ENCODE measurements at places on chromosomes 2 and 18.

DNA sequence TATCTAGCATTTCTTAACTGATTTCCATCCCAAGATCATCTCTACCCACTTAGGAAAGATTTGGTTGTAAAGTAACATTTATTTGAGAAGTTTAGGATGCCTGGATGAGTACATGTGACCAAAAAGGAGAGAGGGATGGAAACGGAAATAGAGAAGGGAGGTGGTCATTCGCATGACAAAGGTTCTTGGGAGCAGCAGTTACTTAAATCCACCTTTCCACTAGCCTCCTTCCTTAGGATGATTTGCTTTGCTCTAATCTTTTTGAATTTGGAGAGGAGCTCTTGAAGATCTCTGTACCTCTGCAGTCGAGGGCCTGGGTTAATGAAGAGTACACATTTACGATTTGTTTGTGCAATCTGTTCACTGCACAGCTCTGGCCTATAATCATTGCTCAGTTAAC is 623.5 kb downstream of the EPHA4 start:
- peak; percentile 70 for DNase-seq

GRCh38 chr2:46163098-46163430 is 134.1 kb upstream of the EPAS1 start:
- no peak for DNase-seq

GRCh38 chr18:7657937-7658336 is 90.8 kb downstream of the PTPRM start:
- DNase-seq, result no peak

DNA sequence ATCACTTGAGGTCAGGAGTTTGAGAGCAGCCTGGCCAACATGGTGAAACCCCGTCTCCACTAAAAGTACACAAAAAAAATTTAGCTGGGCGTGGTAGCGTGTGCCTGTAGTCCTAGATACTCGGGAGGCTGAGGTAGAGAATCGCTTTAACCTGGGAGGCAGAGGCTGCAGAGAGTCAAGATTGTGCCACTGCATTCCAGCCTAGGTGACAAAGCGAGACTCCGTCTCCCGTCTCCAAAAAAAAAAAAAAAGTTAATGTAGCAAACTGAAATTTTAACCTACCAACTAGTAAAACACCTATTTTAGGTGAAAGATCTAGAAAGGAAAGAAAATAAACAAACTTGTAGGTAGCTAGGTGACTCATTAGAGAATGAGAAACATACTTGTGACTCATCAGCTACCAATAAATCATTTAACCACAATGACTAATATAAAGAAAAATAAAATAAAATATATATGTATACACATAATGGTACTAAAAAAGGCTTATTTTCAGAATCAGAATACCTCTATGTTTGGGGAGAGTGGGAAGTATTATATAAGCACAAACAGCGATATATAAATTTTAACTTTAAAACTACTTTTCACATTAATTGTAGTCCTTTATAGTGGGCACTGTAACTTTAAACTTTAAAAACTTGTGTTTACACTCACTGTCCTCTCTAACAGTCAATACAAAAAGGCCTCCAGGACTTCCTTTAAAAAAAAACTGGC is 36.6 kb downstream of the DARS1 start:
- no peak for DNase-seq

GRCh38 chr2:11753452-11753885 is 7.0 kb downstream of the LPIN1 start:
- no peak for DNase-seq

DNA sequence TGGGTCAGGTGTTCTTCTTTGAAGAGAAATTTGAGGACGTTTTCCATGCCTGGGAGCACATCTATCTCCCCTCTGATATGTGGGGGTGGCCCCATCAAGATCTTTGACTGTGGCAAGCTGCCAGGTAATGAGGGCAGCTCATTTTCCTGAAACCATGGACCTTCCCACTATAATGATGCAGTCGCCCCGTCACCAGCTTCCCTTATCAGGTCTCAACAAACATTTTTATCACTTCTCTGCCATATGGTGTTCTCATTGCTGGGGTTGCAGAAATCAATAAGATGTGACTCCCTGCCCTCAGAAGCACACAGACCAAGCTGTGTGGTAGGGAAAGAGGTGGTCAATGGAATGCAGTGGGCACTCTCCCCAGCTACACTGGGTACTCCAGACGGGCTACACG is 48.4 kb upstream of the B3GNT7 start:
- no peak for DNase-seq

DNA sequence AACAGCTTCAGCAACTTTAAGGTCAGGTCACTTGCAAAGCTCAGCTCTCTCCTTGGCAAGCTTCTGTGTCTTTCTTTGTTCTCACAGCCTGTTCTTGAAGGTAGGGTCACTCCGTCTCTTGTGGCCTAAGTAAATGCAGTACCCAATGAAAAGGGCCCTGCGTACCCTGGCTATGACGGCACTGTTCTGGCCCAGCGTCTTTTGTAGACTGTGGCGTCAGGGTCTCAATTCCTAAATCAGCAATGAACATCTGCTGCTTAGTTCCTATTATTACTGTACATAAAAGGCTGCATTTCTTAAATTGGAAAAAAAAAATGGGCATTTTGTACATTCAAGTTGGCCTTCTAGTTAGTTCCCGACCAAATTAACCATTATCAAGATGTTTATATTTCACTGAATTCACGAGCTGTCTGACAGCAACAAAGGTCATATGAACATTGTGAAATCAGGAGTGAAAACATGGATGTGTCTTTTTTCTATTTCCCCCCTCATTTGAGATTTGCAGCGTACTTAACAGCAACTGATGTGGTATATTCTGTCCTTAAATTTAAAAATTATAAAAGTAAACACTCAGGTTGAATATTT is 17.0 kb upstream of the MTCL1 start:
- peak; percentile 14 for DNase-seq

All from NCI-H524 (cell line).